ENCODE measurements at places on chromosomes 2 and 18.

DNA sequence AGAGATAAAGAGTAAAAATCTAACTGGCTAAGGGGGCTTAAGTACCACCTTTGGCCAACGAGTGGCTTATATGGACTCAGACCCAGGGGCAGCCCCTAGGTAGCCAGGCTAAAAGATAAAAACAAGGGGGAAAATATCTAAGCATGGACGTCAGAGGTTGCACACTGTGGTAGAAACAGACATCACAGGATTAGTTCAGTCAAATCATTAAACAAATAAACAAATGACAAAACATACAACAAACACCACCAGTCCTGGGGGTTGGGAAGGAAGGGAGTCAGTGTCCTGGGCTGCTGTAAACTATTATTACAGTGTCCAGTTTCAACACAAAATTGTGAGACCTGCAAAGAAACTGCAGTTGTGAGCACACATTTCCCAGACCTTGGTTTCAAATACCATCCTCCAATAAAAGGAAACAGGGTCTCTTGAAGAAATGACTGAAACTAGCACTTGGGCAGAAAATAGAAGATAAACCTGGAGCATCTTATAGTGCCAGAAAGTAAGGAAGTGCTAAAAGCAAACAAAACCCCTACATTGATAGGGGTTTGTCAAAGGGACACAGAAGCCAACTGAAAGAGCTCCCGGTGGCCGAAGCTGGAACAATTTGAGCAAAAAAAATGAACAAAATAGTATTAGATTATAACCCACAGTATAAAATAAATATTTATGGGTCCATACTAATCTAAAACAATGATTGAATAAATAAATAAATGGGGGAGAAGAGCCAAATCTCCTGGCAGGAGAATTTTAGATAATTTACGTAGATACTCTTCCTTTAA lies 154.8 kb upstream of the KLF7 start:
- H3K4me3 ChIP-seq = no peak overlapping the region
- H3K4me1 ChIP-seq = peaks cover 33% of the 10 kb centered on the region
- H3K36me3 ChIP-seq = no peaks in the 10 kb centered on the region
- no peak overlapping the region for H3K27ac ChIP-seq
- DNase-seq = no peak

DNA sequence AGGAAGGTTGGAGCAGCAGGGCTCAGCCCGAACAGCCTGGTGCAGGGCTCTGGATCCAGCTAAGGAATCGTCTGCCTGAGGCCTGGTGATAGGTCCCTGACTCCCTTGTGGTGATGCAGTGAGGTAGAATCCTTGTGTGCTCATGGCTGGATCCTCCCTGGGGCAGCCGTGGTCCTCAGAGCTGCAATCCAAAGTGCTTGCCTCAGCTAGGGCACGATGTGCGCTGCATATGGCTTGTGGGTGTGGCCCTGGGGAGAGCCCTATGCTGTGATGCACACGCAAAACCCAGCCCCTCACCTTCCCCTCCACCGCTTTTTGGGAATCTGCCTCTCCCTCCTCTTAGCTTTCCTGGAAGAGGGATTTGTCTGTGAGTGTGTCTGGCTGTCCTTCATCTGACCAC lies 142.2 kb downstream of the DYSF start:
- H3K36me3 ChIP-seq = no peaks in the 10 kb centered on the region
- H3K27ac ChIP-seq = no peak overlapping the region
- no peaks in the 10 kb centered on the region for H3K27me3 ChIP-seq

- no peak overlapping the region for H3K27ac ChIP-seq
- no peaks in the 10 kb centered on the region for H3K36me3 ChIP-seq
- H3K4me3 ChIP-seq = no peak overlapping the region
- DNase-seq = no peak
- peaks cover 12% of the 10 kb centered on the region for H3K4me1 ChIP-seq
These were observed 99.6 kb downstream of the ADD2 start for GRCh38 chr2:70668432-70668831.

DNA sequence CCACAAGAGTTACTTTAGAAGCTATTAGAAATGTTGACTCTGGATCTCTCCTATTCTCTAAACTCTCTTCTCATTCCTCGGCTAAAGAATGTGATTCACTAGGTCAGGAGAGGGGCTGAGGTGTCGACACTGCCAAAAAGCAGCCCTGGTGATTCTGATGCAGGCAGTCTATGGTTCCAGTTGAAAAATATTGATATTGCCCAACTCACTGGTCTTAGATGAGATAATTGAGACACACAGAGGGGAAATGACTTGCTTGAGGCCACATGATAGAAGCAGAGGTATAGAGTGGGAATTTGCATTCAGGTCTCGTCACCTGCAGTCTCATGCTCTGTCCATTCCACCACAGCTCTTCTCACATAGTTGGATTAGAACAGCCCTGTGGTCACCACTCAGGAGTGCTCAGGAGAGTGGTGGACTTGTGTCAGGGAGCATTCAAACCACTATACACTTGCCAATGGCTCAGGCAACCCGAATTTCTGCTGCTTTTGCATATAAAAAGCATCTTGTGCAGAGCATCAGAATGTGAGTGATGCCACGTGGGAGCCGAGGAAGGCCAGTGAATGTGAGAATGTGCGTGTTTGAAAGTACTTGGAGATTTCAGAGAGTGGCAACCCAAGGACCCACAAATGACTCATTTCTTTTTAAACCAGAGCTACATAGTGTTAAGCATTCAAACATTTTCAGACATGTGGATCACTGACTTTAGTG lies 65.1 kb upstream of the CTLA4 start:
- DNase-seq = peak; percentile 60
- peak overlapping the region; percentile 53 for H3K27ac ChIP-seq
- peaks cover 69% of the 10 kb centered on the region for H3K4me1 ChIP-seq
- H3K27me3 ChIP-seq = no peaks in the 10 kb centered on the region

GRCh38 chr18:13366962-13367892 lies 148.7 kb downstream of the LDLRAD4 start:
- no peak overlapping the region for H3K27ac ChIP-seq
- DNase-seq = no peak
- peaks cover 21% of the 10 kb centered on the region for H3K4me1 ChIP-seq
- H3K4me3 ChIP-seq = no peak overlapping the region
- no peaks in the 10 kb centered on the region for H3K27me3 ChIP-seq
- no peaks in the 10 kb centered on the region for H3K36me3 ChIP-seq

Data from activated CD4-positive, alpha-beta memory T cell treated with anti-CD3 and anti-CD28 coated beads, Interleukin-2, amount 10 ng/mL, durations not matched to agents 7 days and 5 days (primary cell).